GM12891 (cell line): ENCODE measurements at places on chromosomes 3 and 15.

DNA sequence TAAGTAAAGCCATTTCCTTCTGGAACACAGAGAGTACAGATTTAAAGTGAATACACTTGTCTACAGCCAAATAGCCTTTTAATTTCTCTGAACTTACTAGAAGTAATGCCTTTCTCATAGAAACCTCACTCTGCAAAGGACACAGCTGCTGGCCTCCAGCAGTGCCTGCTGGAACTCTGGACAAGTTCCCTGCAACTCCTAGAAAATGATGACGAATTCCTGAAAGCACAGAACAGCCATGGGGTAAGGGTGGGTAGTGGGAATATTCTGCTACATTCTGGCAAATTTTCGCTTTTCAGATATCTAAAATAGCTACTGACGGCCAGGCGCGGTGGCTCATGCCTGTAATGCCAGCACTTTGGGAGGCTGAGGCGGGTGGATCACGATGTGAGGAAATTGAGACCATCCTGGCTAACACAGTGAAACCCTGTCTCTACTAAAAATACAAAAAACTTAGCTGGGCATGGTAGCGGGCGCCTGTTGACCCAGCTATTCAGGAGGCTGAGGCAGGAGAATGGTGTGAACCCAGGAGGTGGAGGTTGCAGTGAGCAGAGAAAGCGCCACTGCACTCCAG is 34.4 kb downstream of the RYK start:
- DNase-seq = no peak

- DNase-seq = no peak
Observed at GRCh38 chr3:87855616-87856015, 203.2 kb downstream of the CGGBP1 start.

- DNase-seq = no peak
Observed at GRCh38 chr3:42911551-42911950, 5.6 kb downstream of the ZNF662 start.

DNA sequence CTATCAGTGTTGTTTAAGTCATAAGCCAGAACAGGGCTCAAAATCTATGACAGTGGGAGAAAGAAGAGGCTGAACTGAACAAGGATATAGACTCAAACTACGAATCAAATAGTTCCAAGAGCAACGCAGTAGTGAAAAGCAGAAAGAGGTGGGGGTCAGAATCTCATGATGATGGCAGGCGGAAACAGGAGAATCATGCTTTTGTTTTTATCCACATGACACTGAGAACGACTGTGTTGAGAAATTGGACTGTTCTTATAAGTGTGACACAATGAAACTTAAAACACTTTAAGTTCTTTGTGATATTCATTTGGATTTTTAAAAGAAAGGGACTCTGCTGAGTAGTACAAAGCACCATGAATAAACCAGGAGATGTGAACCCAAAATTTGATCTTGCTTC is 309.4 kb downstream of the ULK4 start:
- DNase-seq = no peak

DNA sequence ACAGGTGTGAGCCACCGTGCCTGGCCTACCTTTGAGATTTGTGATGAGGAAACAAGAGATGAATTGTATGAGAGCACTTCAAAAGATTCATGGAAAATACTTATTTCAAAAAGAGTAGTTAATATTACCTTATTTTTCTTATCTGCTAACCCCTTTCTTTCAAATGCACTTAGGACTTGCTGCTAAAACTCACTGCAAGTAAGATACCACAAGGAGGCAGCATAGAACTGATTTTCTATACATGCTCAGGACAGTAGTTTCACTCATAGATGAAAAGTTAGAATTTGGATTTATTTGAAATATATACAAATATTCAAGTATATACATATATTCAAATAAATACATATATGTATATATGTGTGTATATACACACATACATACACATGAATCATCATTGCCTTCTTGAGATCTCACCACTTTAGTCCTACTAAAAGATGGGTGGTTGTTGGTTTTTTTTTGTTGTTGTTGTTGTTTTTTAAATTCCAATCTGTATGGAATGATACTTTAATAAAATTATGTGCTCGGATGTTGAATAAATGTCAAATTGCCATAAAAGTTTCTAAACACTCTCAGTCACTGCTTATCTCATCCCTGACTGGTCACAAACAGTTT is 2.4 kb downstream of the CCNDBP1 start:
- DNase-seq = no peak

- no peak for DNase-seq
Observed at GRCh38 chr3:8962226-8962861, 928 bp downstream of the RAD18 start.
